ENCODE measurements at places on chromosomes 2 and 18. TPM values are rescaled to one million over a fixed set of nuclear protein-coding genes. Genes with fewer than 3 reads are reported as not detected.

DNA sequence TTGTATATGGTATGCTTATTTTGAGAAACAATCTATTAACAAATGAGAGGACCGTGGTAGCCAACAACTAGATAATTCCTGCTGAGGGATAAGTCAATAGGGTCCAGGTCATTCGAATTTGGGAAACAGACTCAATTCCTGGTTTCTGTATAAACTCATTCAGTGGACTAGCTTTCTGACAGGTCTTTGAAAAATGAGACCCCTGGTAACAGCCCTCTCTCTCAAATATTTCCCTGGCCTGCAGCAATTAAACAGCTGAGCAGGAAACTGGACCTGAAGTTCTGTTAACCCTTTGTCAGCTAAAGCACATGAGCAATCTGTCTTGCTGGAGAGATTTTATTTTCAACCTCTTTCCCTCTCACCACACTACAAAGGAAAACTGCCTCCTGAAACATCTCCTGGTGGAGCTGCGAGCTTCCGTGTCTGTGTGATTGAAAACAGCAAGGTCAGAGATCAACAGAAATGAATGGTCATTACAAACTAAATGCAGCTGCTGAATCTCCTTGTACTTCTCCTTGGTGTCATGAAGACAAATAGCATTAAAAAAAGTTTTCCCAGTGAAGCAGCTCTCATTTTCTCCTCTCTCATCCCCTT, 70.3 kb upstream of the CCDC85A start:
- DNase-seq, result no peak

Gene ACMSD
- total RNA-seq, result not detected

Gene NPHP1
- 1.6 TPM for total RNA-seq

Gene STAT4
- 15.1 TPM for total RNA-seq

Gene ARL6IP6
- total RNA-seq, result 13.4 TPM

GRCh38 chr2:38330754-38331153, 46.3 kb downstream of the ATL2 start:
- DNase-seq, result no peak

DNA sequence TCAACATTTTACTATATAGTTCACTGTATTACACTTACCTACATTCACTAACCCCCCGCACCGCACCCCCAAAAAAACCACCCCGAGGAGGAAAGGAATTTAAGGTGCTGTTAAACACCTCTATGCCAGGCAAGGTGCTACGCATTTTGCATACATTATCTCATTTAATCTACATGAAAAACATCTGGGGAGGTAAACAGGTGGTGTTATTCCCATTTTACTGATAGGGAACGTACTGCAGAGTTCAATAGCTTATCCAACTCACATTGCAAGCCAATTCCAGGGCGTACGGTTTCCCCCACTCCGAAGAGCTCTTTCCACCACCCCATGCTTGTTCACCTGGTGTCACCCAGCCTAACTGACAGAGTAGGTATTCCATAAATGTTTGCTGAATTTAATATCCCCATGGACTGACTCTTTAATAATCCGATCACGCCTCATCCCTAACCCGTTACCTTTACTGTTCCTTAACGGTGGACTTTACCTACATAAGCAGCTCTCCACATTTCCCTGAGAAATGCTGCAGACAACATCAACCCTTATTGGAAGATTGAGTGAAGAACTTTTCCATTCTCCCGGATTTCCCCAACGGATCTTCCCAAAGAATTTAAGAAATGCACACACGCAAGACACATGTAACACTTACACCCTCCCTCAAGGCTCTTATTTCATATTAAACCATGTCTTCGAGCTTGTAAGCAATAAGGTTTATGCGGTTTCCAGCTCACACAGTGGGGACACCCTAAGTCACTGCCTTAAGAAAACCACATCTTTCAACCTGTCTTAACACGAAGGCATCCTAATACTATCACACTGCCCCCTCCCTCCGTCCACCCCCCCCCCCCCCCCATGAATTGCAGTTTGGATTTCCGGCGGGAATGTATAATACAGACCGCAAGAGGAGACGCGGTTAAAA, 1.2 kb downstream of the RAPH1 start:
- DNase-seq, result no peak

GRCh38 chr18:29083545-29083944, 906.6 kb upstream of the CDH2 start:
- no peak for DNase-seq

DNA sequence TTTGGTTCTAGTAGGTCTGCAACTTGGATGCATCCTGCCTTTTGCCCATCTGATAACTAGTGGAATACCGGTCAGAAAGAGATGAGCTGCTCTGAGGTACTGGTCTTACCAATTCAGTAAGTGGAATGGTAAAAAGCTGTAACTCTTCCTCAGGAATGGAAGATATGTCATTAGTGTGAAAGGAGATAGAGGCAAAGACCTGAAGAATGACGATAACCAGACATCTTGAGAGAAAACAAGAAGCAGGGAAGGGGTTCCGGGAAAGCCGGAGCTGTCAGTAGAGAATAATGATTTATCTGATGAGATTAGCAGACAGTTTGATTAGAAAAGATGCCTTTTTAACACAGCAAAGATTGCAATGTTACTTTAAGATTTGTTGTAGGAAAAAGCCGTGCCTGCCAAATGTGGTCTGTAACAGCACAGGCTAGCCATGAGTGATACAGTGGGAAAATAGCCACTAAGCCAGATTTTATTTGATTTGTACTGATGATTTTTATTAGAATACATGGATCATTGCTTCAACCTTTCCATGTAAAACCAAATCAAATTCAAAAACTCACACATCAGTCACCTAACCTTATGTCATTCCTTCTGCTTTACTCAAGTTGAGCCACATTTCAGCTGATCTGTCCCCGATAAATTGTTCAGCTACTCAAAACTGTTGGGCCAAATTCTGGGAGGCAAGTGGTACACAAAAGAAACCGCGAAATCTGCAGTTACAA, 110.0 kb downstream of the TCF4 start:
- DNase-seq, result no peak

Gene SGPP2
- 12.4 TPM for total RNA-seq

DNA sequence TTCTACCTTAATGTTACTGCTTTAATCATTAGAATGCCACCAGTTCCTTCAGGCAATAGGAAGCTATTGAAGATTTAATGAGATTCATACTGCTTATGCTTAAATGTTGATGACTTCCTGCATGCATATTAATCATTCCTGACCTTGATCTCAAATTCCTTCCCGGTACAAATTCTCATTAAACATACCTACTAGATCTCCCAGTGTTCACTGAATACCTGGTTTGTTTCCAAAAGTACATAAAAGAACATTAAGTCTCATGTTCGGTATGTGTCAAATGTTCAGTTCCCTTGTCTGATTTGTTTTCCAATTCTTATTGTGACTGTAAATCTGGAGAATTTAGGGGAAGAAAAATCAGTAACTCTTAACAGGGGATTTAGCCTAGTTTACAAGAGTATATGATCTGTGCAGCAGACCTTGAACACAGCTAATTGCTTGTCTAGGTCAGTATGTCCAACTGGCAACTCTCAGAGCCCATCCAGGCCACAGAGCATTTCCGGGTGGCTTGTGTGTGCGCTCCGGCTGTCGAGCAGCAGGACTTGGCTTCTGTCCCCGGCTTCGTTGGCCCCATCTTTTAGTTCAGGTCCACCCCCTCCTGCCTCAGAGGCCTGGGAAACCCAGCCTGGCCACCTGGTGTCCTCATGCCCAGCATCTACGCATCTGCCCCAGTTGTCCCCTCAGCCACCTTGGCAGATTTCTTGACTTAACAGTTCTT, 13.1 kb downstream of the METAP1D start:
- no peak for DNase-seq

DNA sequence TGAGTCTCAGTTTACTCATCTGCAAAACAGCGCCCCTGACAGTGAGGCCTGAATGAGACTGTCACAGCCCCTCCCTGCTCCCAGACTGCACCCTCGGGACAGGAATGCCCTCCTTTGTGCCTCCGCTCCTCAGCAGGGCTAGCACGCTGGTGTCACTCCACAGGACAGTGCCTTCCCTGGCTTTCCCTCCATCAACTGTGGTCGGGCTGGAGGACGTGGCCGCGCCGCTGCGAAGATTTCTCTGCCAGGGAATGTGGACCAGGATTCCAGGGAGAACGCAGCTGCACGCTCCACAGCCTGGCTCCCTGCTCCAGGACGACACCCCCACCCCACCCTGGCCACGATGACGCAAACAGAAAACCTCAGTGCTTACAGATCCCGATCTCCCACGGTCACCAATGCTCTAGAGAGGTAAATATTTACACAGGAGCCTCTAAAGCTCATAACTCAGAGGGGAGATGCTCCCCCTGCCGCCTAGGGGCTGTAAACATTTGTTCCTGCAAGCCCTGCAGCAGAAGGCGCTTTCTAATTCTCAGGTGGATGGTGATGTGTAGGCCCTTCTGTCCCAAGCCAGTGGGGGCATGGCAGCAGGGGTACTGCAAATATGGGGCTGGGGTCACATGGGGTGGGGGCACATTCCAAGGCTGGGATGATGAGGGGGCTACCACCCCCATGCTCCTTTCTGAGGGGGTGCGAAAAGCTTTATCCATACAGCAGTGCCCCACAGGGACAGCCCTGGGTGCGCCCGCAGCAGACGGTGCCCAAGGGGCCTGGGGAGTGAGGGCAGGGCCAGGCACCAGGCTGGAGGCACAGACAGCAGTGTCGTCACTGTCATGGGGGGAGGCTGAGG, 12.4 kb downstream of the HS6ST1 start:
- no peak for DNase-seq

GRCh38 chr2:42868874-42869273, 76.5 kb upstream of the HAAO start:
- no peak for DNase-seq

DNA sequence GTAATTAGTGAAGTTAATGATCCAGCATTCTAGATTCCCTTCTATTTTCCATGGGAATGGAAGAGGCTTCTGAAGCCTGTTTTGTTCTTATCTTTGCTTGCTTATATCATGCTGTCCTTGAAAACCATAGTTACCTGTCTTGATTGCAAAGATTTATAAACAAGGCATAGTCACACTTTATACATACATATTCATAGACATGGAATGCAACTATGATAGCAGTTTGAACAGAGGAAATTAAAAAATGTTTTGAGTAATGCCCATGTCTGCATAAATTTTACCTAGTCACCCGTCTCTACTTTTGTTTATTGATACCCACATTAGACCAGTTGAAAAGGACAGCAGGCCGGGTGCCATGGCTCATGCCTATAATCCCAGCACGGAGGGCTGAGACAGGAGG, 289.0 kb downstream of the PTPRM start:
- DNase-seq, result no peak

DNA sequence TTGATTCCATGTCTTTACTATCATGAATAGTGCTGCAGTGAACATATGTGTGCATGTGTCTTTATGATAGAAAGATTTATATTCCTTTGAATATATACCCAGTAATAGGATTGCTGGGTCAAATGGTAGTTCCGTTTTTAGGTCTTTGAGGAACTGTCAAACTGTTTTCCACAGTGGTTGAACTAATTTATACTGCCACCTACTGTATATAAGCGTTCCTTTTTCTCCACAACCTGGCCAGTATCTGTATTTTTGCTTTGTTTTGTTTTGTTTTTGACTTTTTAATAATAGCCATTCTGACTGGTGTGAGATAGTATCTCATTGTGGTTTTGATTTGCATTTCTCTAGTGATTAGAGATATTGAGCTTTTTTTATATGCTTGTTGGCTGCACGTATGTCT, 641.6 kb downstream of the SUCLG1 start:
- DNase-seq, result no peak

- DNase-seq, result no peak
Measured at GRCh38 chr2:119260646-119261492, 37.2 kb downstream of the STEAP3 start.

Gene SERPINB13
- not detected for total RNA-seq

DNA sequence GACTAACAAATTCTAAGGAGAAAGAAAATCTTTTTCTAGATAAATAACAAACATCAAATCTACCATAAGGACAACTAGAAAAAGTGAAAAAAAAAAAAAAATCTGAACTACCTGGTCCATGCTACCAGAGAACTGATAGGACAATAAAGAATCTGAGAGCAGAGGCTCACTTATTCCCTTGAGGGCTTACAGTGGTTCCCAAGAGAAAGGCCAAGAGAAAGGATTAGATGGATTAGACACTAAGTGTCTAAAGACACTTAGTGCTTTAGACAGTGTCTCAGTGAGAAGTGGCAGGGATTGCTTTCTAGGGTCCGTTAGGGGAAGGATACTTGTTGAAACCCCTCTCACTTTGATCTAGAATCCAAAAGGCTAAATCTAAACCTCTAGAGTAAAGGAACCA, 78.2 kb downstream of the COA5 start:
- no peak for DNase-seq

Gene IRS1
- 3.2 TPM for total RNA-seq

DNA sequence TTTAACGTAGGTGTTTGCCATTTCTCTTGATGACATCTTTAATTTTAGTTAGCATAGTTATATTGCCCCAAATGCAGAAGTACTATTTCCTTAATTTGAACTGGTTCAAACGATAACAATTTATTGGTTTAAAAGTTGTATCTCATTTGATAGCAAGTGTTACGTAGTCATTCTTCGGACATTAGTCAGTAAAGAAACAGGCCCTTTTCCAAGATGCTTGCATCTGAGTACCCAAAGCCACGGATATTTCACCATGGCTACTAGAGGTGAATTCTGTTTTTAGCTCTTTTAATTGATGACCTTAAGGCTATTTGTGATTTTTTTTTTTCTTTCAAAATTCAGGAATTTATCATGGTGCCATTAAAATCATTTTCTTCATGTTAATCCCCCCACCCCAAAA, 32.1 kb downstream of the GLS start:
- no peak for DNase-seq

Gene AMER3
- not detected for total RNA-seq

DNA sequence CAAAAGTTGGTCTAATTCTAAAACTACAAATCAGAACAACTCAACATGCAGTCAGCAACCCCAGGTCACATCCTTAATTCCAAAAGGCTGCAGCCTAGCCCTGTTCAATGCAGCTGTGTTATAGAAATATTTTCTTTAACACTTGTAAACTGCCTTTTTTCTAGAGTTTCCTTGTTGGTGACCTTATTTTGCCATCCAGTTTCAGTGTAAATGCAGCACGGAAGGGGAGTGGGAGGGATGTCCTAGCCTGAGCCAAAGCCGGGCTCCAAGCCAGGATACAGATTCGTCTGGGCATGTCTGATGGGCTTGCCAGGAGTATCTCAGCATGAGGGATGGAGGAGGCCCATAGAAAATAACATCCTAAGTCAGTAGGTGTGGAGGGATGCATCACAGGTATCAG, 17.7 kb upstream of the SP3 start:
- no peak for DNase-seq

Gene SRSF7
- 247 TPM for total RNA-seq

DNA sequence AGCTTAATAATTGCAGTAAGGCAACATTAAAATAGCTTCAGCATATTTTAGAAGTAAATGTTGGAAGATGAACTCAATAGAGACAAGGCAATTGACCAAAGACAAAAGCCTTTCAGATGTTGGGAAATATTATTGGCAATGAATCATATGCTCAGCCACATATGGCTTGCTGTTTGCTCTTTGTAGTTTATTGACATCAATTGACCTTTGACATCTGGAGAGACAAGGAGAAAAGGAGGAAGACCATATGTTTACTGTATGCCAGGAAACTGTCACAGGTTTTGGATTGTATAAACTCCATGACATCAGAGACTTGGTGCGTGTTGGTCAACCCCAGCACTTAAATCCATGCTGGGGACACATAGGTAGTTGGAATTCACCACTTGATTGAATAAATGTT, 60.6 kb upstream of the SLC16A14 start:
- no peak for DNase-seq
